ENCODE measurements at places on chromosomes 2 and 18.

- DNase-seq = no peak
Measured at GRCh38 chr2:71704131-71704561, 250.8 kb downstream of the DYSF start.

- DNase-seq = no peak
Measured at GRCh38 chr2:118310681-118311429, 222.6 kb downstream of the INSIG2 start.

DNA sequence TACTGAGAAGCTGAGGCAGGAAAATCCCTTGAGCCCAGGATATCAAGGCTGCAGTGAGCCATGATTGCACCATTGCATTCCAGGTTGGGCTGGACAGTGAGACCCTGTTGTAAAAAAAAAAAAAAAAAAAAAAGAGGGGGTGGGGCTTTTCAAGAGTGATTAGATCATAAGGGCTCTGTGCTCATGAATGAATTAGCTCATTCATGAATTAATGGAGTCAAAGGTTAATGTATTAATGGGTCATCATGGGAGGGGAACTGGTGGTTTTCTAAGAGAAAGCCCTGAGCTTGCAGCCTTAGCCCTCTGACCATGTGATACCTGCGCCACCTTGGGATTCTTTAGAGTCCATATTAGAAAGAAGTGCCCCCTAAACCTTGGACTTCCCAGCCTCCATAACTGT lies 4.5 kb downstream of the SLC19A3 start:
- no peak for DNase-seq

DNA sequence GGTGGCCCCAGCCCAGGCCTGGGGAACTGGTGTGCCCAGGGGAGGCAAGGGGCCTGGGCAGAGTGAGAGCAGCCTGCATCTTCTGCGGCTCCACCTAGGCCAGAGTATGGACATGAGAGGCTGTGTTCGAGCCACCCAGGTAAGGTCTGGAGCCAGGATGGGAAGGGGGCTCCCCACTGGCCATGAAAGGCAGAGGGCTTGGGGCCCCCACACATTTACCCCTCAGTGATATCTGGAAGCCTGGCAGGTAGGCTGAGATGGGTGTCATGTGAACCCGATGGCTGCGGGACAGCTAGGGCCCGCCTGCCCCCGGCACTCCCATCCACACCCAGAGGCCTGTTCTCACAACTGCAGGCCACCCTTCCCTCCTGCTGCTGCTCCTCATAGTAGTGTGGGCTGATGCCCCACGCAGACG lies 13.2 kb downstream of the ADRA2B start:
- DNase-seq = no peak

DNA sequence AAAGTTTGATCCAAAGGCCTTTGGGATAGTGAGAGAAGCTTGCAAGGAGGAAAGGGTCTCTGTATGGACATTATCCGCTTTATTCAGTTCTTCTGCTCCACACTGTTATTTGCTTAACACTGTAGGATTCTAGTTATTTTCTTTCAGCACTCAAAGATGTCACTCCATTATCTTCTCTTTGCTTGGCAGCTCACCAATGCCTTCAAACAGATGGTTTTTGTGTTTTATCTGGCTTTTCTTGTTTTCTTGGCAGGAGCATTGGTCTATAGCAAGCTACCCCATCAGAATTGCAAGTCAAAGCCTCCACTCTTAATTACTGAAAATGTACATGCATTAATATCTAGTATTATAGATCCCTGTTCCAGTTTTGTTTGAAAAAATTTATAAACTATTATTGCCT lies 138.8 kb downstream of the EVA1A start:
- no peak for DNase-seq

DNA sequence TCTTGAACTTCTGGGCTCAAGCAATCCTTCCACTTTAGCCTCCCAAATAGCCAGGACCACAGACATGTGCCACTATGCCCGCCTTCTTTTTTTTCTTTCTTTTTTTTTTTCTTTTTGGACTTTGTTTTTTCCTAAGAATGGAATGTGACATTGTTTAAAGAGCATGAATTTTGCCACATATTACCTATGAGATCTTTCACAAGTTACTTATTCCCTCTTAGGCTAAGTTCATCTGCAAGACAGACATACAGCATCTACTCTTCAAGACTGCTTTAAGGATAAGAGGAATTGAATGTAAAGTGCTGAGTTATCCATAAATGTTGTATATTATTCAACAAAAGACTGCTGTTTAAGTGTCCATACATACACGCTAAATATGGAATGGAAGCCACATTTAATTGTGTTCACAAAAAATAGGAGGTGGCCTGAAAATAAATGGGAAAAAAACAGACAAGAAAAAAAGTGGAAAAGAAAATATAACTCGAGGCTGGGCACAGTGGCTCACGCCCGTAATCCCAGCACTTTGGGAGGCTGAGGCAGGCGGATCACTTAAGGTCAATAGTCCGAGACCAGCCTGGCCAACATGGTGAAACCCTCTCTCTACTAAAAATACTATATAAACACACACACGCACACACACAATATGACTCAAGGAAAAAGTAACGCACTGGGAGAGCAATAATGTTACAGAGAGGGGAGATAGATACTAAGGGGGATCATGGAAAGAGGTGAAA lies 3.2 kb upstream of the PPM1G start:
- no peak for DNase-seq

DNA sequence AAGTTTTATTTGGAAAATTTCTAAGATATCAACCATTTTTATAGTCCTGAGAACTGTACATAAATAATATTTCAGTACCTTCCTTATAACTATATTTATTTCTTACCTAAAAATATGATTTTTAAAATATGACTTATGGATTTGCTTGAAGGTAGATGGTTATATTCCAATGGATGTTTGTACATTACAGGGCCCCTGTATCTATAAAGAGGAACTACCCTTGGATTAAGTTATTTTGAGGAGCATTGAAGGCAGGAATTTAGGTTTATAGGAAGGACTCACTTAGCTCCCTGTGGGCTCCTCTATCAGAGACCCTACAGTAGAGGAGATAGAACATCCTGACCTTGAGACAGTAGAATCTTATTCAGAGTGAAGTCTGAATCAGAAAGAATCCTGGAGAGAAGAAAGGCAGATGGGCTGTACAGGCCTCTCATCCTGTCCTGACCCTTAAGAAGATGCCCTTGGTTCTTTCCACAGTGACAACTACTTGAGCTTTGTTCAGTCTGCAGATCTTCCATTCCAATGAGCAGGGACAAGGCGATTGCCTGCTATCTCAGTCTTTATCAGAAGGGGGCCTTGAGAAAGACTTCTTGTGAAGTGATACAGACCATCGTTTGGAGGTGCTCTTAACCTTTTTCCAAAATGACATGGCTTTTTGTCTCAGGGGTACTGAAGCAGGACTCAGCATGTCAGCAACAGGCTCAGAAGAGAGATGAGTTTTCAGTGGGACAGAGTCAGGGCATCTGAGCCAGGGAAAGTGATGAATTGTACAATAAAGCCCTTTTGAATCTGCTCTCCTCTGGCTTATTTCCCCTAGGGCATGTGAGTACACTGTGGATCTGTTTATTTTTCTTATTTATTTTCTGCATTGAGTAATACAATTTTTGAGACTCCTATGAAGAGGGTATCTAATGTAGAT lies 20.9 kb downstream of the OXER1 start:
- no peak for DNase-seq

GRCh38 chr2:99637159-99637697 lies 147.4 kb upstream of the REV1 start:
- DNase-seq = no peak

DNA sequence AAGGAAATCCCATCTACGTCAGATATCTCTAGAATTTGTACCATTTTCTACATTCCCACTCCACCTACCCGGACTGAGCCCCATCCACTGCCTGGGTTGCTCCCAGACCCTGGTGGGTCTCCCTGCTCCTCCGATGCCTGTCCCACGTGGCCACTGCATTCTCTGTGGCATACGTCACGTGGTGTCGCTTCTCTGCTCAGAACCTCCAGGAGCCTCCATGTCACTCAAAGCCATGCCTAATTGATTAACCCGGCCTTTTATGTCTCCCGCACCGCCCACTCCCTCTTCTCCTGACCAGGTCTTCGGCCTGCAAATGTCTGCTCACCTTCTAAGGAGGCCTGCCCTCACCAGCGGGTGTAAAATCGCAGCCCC lies 176.6 kb downstream of the HDAC4 start:
- DNase-seq = no peak

DNA sequence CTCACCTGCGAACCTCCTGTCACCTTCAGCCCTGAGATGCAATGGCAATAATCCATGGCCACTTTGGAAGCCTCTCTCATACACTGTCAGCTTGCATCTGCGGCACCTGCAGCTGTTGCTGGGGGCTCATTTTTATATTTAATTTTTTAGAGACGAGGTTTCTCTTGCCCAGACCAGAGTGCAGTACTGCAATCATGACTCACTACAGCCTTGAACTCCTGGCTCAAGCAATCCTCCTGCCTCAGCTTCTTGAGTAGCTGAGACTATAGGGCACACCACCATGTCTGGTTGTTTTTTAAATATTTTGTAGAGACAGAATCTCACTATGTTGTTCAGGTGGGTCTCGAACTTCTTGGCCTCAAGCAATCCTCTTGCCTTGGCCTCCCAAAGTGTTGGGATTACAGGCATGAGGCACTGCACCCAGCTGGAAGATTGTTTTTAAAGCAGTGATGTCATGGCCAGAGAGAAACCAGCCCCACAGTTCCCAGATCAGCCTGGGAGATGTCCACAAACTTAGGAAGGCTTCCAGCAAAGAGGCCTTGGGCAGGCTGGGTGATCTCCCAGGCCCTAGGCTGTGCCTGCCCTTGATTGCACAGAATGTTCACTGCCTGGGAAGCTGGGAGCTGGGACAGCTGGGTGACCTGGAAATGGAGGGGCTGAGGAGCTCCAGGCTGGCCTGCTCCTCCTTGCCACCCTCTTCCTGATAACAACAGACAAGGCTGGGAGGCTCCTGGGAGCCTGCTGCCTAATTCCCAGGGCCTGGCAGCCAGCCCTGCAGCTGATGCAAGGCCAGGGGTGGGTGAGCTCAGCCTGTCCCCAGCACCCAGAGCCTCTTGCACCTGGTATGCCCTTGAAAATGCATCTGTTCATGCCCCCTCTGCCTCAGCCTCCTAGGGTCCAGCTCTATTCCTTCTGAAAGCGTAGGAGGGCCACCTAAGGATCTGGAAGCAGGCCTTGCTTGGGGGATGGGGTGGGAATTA lies 27.1 kb downstream of the SH2D6 start:
- DNase-seq = no peak

GRCh38 chr2:129698593-129698992 lies 280.9 kb upstream of the RAB6C start:
- no peak for DNase-seq

Measured in stimulated activated CD8-positive, alpha-beta memory T cell treated with anti-CD3 and anti-CD28 coated beads, Interleukin-2, amount 100 ng/mL, for 1 hour (primary cell).